ENCODE measurements at places on chromosomes 6 and 20. TPM values are rescaled to one million over a fixed set of nuclear protein-coding genes. Genes with fewer than 3 reads are reported as not detected.

Gene DSP
- 350 TPM for total RNA-seq

Gene PRSS35
- not detected for total RNA-seq

Gene NDUFAF4
- total RNA-seq: 101 TPM

Gene TCP11
- not detected for total RNA-seq

Gene TSPO2
- not detected for total RNA-seq

Gene STXBP5
- 13.0 TPM for total RNA-seq

Gene EBF4
- 2.9 TPM for total RNA-seq

Gene EDN1
- 2.2 TPM for total RNA-seq

Data from Right ventricle myocardium superior (tissue), 1 donor.